ENCODE measurements at places on chromosomes 16 and 17.
A peak's percentile ranks its signal among the peaks of the same experiment; 100 is the strongest.

DNA sequence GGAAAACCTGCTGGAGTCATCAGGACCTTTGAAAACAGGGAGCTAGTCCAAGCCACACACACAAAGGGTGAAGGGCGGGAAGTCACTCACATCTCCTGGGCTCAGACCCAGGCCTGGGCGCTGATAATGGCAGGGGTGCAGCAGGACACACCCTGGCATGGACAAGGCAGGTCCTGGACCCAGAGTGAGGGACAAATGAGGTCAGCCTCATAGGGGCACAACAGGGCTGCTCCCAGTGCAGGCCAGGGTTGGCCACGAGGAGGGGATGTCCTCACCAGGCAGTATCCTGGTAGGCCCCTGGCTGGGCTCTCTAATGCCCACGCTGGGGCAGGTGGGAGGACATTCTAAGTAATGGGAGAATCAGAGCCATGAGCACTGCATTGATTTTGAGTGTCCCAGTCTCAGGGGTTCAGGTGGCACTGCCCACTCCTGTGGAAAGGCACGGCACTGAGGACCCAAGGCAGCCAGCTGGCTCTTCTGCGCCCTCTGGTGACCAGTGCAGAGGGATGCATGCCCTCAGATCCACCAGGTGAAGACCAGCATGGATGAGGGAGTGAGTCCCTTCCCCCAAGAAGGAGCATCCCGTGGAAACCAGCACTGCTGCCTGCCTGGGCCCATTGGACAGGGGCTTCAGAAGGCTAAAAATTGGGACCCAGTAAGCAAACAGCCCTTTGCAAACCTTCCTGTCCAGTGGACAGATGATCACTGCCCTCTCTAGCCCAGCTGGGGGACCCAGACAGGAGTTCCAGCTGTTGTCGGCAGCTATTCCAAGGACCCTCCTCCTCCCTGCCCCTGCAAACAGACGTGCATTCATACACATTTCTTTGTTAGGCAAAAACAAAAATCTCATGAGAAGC lies 23.4 kb upstream of the SREBF1 start:
- no peak for DNase-seq

DNA sequence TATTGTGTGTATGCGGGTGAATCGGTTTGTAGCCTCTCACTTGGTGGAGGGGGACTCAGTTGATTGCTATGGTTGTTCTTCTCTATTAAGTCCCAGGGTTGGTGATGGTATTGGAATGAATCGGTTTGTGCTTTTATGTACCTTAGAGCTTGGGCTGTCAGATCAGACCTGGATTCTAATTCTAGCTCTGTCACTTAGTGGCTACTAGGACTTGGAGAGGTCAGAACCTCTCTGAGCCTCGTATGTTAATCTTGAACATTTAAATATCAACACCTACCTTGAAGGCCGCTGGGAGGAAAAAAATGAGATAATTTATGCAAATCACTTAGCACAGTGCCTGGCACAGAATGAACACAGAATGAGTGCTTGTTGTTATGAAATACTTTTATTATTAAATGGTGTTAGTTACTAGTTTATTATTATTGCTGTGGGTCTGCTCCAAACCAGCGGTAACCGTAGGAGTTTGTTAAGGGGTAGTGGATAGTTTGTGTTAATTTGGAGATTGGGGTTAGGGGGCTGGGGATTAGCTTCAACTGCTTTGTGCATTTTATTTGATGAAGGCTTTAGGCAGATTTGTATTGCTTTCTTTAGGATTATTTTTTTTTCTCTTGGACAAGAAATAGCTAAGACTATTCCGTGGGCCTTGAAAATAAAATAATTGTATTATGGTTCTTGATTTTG lies 3.5 kb downstream of the KDM6B start:
- no peak for DNase-seq

DNA sequence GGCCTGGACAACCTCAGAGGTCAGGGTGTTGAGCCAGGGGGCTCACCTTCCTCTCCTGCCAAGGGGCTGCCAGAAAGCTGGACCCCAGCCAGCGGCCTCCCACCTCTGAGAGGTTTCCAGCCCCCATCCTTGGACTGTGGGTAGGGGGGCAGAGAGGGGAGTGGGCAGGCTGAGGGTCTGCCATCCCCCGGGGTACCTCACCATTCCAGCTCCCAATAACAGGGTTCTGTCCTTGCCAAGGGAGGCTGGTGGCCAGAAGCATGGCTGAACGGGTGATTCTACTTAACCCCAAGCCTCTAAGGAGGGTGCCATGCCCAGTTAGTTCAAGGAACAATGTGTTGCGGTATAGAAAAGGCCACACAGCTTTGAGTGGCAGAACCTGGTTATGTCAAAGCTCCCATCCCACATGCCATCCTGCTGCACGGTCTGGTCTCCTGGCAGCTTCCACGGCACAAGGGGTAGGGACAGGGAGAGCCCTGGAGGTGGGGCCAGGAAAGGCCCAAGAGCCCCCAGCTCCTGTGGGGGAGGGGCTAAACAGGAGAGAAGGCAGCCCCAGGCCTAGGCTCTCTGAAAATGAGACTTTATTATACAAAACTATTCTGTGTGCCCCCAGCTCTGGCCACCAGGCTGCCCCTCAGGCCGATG lies 19.8 kb downstream of the B9D1 start:
- DNase-seq: no peak

DNA sequence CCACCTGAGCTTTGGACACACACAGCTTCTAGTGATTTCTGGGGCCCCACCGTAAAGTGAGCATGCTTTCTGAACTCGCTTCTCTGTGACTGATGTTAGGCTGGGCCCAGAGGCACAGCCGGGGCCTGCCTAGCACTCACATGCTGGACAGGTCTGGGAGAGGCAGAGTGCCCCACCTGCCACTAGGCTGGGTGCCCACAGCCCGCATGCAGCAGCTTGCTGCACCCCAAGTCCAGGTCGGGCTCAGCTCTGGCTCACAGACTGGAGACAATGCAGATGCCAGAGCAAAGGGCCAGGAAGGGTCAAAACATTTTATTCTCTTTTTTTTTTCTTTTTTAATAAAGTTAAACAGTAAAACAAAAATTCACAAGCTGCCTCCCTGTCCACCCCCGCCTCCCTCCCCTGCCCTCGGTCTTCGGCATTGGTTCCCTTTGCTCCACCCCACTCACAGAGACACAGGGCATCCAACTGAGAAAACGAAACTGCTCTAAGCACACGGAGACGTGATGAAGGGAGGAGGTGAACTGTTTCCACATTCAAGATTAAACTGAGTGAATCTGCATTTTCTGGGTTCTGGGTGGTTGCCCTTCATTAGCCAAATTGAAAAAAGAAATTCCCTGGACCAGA lies 9.7 kb downstream of the CNP start:
- DNase-seq: no peak

DNA sequence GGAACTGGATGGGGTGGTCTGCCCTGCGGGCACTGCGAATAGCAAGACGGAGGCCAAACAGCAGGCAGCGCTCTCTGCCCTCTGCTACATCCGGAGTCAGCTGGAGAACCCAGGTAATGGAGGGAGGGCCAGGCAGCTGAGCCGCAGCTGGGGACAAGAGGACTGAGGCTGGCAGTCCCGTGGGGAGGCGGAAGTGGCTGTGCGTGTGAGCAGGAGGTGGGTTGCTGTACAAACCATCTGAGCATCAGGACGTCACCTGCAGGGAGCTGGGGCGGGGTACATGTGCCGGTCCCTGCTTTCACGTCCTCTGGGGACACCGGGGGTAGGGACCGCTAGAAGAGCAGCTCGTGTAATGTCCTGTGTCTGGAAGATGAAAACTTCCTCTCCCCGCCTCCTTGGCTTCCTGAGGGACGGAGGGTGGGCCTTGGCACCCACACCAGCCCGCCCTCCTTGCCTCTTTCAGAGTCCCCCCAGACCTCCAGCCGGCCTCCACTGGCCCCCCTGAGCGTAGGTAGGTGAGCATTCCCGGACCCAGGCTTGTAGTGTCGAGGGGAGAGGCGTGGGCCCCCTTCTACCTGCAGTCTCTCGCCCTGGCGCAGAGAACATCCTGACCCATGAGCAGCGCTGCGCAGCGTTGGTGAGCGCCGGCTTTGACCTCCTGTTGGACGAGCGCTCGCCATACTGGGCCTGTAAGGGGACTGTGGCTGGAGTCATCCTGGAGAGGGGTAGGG lies 3.7 kb downstream of the ADAD2 start:
- no peak for DNase-seq

DNA sequence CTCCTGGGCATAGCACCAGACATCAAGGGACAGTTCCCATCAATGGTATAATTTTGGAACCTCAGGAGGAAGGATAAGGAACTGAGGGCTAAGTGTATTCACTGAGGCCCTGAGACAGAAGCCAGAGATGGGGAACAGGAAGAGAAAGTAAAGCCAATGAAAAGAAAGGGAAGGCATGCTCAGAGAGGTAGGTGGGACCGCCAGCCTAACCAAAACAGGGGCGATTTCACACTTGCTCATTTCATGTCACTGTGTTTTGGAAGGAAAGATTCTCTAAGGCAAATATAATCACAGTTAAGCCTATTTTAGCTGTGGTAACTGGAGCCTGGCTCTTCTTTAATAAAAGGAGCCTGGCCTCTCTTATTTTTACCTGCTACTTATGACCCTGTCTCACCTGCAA lies 411.1 kb downstream of the CDH13 start:
- DNase-seq: no peak

DNA sequence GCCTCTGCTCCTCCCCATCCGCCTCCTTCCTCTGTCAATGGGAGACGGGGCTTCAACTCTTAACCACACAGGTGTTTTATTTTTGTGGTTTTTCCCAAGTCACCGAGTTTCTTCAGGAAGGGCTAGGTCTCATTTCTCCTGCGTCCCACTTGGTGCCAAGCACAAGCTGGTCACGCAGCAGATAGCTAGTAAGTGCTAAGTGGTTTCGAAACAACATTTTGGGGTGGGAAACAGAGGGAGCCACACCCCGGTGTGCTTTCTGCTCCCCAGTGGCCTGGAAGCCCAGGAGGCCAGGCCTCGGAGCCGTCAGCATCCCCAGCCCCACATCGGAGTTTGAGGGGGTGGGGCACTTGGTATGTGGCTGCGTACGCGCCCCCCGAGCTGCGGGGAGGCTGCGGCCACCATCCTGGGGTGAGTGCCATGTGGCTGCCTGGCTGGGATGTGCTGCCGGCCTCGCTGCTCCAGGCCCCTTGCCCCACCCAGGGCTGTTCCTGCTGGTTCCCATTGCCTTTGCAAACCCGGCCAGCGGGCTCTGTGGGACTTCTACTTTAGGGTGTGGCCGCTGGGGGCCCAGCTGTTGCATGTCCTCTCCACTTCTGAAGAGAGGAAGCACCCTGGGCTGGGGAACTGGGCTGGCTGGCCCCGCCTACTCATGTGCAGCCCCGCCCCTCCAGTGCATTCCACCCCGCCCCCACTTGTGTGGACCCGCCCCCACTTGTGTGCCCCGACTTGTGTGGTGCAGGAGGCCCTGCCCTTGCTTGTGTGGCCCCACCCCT lies 55.6 kb downstream of the BAIAP2 start:
- no peak for DNase-seq

DNA sequence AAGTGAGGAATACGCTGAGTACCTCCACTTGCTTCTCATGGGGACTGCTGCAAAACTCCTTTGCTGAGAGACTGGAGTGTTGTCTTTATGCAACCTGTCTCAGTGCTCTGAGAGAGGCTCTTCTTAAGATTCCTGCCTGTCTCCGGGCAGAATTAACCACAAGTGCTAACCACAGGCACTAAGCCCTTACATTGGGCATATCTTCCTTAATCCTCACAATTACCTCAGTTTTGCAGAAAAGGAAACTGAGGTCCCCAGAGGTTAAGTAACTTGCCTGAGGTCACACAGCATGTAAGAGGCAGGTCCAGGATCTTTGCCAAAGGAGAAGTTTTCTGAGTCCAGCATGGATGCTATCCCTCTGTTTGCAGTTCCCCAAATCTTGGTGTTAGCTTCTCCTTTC lies 86.0 kb downstream of the GP2 start:
- DNase-seq: no peak

DNA sequence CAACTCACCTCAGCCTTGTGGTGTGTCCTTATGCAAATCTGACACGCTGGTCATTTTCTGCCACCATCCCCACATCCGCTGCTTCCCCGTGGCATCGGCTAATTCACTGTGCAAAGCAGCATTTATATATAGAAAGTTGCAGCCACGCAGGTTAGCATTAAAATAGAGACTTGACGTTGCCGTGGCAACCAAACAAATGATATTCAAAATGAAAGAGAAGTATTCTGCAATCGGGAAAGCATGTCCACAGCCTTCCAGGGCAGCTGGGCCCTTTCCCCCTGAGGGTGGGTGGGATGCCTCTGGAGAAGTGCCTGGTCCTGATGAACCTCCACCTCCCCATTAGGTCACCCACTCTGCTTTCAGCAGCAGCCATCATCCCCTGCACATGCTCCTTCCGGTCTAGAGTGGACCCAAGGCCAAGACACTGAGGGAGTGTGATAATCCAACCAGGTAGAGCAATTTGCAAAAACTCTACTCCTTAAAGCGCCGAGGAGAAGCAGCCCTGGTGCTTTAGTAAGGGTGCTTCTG lies 138.7 kb downstream of the GAS7 start:
- DNase-seq: no peak

DNA sequence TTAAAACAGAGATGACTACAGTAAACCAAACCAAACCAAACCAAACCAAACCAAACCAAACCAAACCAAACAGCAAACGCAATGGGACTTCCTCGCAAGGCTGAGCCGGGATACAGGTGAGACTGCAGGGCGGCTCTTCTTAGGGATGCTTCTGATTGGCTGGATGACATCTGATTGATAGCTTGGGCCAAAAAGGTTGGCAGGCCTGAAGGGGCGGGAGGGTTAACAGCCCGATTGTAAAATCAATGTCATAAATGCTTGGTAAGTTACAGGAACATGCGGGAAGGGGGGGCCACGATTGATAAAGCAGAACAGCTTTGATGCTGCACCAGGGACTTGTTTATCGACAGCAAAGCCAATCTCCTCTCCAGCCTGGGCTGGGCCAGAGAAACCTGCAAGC lies 86.1 kb downstream of the ZFHX3 start:
- no peak for DNase-seq

DNA sequence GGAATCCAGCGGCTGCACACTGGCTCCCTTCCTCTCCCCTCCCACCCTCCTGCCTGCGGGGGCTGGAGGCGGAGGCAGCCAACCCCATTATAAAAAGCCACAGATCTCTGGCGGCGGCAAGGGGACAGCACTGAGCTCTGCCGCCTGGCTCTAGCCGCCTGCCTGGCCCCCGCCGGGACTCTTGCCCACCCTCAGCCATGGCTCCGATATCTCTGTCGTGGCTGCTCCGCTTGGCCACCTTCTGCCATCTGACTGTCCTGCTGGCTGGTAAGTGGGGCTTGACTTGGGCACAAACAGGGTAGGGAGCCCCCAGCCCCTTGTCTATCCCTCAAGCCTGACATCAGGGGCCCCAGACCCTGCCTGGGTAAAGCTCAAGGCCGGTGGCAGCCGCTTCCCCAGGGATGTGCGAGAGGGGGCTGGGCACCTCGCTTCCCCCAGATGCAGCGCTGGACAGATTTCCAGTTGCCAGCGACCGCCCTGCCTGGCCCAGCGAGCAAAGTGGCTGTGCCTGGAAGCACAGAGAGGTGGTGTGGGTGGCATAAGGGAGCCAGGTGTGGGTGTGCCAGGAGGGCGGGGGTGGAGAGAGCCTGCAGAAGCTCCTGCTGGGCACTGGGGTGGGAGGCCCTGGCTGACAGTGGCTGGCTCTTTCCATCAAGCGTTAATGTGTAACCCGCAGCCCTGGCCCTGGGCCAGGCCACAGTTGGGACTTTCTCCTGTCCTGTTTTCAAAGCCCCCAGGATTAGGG lies at the start of gene CX3CL1:
Gene CX3CL1 (plus strand): TSS at position 119 of the 745 bp plus-strand sequence. CDS start 79 bp downstream, at position 198.
- DNase-seq: peak; percentile 44

GRCh38 chr17:32971171-32971570 lies 20.5 kb upstream of the SPACA3 start:
- DNase-seq: no peak

GRCh38 chr17:42844761-42845555 lies 578 bp downstream of the AOC2 start:
- DNase-seq: no peak
